IMR-90 (cell line): ENCODE measurements at places on chromosomes 1 and 21. TPM values are rescaled to one million over a fixed set of nuclear protein-coding genes. Genes with fewer than 3 reads are reported as not detected.

- no peak for DNase-seq
Measured at GRCh38 chr1:228039006-228039903, 32.5 kb downstream of the WNT3A start.

- peak; percentile 87 for DNase-seq
Measured at GRCh38 chr21:32819694-32820093, 48.1 kb upstream of the PAXBP1 start.

GRCh38 chr1:162026881-162027280, 3.2 kb upstream of the OLFML2B start:
- DNase-seq, result no peak

DNA sequence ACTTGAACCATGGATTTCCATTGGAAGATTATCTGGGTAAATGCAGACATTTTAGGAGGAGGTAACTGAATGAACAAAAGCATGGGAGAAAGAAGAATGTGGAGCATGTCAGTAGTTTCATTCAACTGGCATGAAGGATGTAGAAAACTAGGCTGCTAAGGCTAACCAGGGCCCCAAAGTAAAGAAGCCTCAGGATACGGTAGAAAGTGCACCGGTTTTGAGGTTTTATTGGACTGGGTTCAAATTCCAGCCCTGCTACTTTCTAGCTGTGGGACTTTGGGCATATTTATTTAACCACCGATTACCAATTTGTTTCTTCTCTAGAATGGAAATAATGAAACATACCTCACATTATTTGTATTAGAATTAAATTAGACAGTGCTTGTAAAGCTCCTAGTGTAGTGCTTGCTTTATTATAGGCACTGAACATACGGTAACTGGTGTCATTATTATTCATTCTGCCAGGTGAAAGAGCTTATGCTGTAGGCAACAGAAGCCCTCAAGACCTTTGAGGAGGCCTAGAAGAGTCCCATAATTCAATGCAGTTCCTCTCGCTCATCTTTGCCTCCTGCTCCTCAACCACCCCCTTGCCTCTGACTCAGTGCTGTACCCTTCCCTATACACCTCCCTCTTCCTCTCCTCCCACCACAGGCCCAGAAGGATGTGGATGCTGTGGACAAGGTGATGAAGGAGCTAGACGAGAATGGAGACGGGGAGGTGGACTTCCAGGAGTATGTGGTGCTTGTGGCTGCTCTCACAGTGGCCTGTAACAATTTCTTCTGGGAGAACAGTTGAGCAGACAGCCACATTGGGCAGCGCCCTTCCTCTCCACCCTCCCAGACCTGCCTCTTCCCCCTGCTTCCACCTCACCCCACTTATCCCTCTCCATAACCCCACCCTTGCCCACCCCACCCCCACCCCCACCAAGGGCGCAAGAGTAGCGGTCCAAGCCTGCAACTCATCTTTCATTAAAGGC, 2.5 kb upstream of the CHTOP start:
- DNase-seq, result no peak

DNA sequence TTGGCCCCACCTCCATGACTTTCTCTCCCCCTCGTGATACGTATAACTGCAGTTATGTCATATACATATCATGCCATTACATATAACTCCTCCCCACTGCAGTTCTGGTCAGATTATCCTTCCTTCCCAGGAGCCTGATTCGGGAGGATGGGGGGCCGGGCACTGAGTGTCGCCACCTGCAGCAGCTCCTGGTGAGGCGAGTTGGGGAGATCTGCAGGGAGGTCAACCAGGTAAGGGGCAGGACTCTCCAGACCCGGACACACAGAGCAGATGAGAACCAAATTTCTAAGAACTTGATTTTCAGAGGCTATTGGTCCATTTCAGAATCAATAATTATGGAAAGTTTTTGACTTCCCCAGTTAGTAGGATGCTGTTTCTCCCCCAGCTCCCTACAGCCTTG, 19.5 kb downstream of the HYI start:
- DNase-seq, result no peak

The NBPF19 gene
- 7.7 and 8.9 TPM in 2 replicates for total RNA-seq

- DNase-seq, result peak; percentile 17
Measured at GRCh38 chr1:247295746-247296145, 35.9 kb downstream of the ZNF496 start.

The FCGR3A gene
- not detected in 2 replicates for total RNA-seq

GRCh38 chr1:46472498-46473181, 17.0 kb upstream of the DMBX1 start:
- DNase-seq, result no peak

DNA sequence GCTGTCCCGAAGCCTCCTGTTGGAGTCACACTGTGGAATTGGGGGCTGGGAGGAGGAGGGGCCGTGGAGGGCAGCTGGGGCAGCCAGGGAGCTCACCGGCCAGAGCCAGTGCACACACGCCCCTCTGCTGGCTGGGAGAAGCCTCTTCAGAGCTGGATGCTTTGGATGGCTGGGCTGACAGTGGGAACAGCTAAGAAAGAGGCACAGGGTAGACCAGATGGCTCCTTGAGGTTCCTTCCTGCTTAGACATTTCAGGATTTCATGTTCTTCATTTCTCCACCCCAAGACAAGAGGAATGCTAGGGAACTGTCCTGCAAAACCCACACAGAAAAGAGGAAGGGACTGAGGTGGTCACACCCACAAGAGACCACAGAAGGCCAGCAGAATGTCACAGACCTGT, 254.8 kb upstream of the VAMP3 start:
- peak; percentile 41 for DNase-seq

GRCh38 chr1:43786960-43787359, 79.6 kb downstream of the ST3GAL3 start:
- DNase-seq, result peak; percentile 33

DNA sequence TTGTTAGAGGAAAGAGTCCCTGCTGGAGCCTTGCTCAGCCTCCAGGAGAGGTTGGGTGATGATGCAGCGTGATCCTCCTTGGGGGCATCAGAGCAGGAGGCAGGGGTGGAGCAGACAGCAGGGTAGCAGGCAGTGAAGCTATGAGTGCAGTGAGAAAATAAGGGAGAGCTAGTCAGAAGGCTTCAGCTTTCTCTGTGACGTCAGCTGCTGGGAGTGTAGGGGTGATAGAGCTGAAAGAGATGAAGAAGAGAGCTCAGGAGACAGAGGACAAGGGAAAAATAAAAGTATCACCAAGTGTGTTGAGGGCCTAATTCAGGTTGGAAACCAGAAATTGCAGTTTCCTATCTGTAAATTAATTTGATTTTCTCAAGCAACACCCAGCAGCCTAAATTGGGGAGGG, 2.2 kb upstream of the ADAM30 start:
- peak; percentile 12 for DNase-seq

The RGSL1 gene
- not detected in 2 replicates for total RNA-seq

The IVL gene
- not detected in 2 replicates for total RNA-seq

The CYP4A11 gene
- not detected in 2 replicates for total RNA-seq

The CFAP45 gene
- total RNA-seq, result 0.56 and 0.72 TPM in 2 replicates

- no peak for DNase-seq
Measured at GRCh38 chr1:154158307-154159125, 3.6 kb upstream of the NUP210L start.

DNA sequence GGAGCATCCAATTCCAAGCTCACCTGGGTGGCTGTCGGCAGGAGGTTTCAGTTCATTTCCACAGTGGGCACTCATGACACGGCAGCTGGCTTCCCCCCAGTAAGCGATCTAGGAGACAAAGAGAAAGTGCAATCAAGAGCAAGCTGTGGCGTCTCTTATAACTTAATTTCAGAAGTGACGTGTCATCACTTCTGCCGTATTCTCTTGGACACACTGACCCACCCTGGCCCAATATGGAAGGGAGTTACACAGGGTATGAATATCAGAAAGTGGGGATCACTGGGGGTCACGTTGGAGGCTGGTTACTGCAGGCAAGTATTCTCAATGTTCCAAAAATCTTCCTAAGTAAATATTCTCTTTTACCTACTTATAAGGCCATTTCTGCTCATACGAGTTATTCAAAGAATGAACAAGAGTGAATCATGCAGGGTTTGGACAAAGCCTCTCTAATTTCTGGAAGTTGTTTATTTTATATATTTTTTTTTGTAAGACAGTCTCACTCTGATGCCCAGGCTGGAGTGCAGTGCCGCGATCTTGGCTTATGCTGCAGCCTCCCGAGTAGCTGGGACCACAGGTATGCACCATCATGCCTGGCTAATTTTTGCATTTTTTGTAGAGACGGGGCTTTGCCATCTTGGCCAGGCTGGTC, 46.5 kb upstream of the GREM2 start:
- peak; percentile 73 for DNase-seq

GRCh38 chr1:232486006-232486405, 143.9 kb downstream of the SIPA1L2 start:
- DNase-seq, result peak; percentile 52

GRCh38 chr1:207908107-207908734, 2.7 kb downstream of the CD34 start:
- no peak for DNase-seq

The ERG gene
- total RNA-seq, result not detected in 2 replicates

DNA sequence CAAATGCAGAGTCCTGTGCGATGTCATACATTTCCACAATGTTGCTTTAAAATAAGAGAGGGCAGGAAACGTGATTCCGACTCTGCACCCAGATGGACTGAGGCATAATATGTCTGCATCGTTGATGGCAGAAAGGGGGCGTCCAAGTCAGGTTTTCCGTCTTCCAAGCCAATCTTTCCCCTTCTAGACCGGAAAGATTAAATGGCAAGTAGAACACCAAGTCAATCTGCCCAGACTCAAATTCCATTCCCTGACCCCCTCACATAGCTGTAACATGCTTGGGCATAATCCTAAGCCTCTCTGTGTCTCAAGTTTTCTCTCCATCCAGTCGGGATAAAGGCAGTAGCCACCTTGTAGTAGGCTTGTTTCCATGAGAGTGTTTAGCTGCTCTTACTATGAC, 14.4 kb downstream of the PCP4 start:
- no peak for DNase-seq

The CACYBP gene
- total RNA-seq, result 61.8 and 159 TPM in 2 replicates

The ZNF593OS gene
- total RNA-seq, result not detected in 2 replicates

The ETV3L gene
- total RNA-seq, result not detected in 2 replicates

DNA sequence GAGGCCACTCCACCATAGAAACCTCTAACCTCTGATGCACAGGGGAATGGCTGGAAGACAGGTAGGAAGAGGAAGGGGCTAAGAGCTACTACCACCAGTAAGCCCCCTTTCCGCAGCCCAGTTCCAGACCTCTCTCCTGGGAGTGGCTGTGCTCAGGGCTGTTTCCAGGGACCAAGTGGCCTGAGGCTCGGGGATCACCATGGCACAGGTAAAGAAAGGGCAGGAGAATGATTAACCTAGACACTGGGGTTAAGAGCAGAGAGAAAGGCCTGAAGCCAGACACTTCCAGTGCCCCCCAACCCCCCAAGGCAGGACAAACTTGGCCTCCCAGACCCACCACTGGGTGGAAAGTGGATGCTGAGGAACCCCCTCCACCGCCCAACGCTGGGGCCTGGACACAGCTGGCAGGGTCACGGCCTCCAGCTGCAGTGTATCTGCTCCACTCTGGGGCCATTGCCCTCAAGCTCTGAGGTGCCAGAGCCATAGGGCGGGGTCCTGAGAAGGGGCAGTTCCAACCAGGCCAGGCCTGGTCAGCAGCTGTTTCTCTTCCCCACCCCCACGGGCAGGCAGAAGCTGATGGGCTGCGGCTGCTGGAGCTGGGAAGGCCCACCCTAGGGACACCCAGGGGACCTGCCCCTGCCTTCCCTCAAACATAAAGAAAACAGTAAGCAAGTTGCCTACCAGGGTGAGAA, 2.6 kb downstream of the TAGLN2 start:
- DNase-seq, result peak; percentile 41

The DAB1 gene
- total RNA-seq, result 0.18 and 0.56 TPM in 2 replicates

DNA sequence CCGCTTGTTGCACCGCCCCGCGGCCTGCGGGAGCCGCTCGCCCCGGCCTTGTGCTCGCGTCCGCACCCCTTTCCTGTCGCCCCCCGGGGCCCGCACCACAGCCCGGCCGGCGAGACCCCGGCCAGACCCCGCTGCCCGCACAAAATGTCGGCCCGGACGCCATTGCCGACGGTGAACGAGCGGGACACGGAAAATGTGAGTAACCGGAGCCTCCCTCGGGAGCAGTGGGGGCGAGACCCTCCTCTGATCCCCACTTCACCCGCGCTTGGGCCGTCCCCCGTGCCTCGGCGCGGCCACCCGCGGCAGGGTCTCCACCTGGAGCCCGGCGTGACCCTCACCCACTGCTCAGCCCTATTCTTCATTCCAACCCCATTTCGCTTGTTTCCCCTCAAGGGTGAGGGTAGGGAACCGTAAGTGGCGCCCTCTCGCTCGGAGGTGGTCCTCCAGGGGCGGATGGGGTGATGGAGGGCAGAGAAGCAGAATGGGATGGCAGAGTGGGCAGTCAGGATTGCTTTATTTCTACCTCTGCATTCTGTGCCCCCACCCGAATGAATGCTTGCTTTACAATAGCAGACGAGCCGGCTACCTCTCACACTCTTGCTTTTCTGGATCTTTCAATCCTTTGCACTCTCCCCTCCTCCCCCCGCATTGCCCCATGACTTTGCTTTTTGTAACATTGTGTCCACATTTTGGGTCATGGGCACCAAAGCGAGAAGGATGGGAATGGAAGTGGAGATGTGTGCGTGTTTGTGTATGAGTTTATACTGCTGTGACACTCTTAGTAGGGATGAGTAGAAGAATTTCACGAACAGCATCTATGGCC, 954 bp downstream of the MARK1 start:
- no peak for DNase-seq

- DNase-seq, result no peak
Measured at GRCh38 chr21:33300701-33301631, 23.8 kb upstream of the IFNAR1 start.

The PRKAA2 gene
- 1.4 and 2.2 TPM in 2 replicates for total RNA-seq

The HES5 gene
- not detected in 2 replicates for total RNA-seq
